ENCODE measurements at places on chromosomes 6 and 20. TPM values are rescaled to one million over a fixed set of nuclear protein-coding genes. Genes with fewer than 3 reads are reported as not detected.

Gene C2
- 1.7 TPM for total RNA-seq

Gene KIF13A
- 32.8 TPM for total RNA-seq

DNA sequence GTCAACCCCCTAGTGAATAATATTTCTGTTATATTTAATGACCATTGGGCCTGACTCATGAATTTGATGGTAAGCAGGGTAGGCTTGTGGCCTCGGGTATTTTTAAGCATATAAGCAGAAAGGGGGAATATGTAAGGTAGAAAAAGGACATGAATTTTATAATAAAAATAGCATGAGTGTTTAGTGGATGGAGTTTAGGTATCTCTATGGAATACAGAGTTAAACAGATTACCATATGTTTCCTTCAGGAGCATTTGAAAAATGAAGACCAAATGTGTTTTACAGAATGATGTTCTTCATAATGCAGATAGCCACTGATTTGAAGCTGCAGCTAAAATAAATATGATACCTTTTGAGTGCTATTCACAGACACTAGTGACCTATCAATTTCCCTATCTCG lies 191.7 kb upstream of the TSHZ2 start:
- no peak for DNase-seq
- peaks cover 6% of the 10 kb centered on the region for H3K4me1 ChIP-seq
- H3K4me3 ChIP-seq: no peak overlapping the region
- no peak overlapping the region for H3K27ac ChIP-seq
- no peaks in the 10 kb centered on the region for H3K27me3 ChIP-seq
- H3K36me3 ChIP-seq: no peaks in the 10 kb centered on the region

GRCh38 chr6:92647630-92648029 lies 771.7 kb downstream of the EPHA7 start:
- no peak for DNase-seq
- no peak overlapping the region for H3K4me3 ChIP-seq
- no peaks in the 10 kb centered on the region for H3K4me1 ChIP-seq
- no peaks in the 10 kb centered on the region for H3K27me3 ChIP-seq
- H3K27ac ChIP-seq: no peak overlapping the region

- DNase-seq: no peak
- peak overlapping the region; percentile 6 for H3K27ac ChIP-seq
- H3K36me3 ChIP-seq: peaks cover 4% of the 10 kb centered on the region
- no peak overlapping the region for H3K4me3 ChIP-seq
- H3K4me1 ChIP-seq: peaks cover 12% of the 10 kb centered on the region
These were observed 27.2 kb downstream of the DSE start for GRCh38 chr6:116397914-116398313.

GRCh38 chr6:119022796-119023195 lies 55.7 kb downstream of the FAM184A start:
- peaks cover 44% of the 10 kb centered on the region for H3K4me1 ChIP-seq
- no peak overlapping the region for H3K27ac ChIP-seq
- peaks cover 21% of the 10 kb centered on the region for H3K27me3 ChIP-seq
- H3K4me3 ChIP-seq: no peak overlapping the region
- DNase-seq: no peak

Gene MYLK4
- total RNA-seq: 0.17 TPM

GRCh38 chr6:1893470-1894130 lies 283.9 kb downstream of the FOXC1 start:
- DNase-seq: peak; percentile 69
- H3K27ac ChIP-seq: no peak overlapping the region
- no peaks in the 10 kb centered on the region for H3K27me3 ChIP-seq
- no peaks in the 10 kb centered on the region for H3K36me3 ChIP-seq
- no peak overlapping the region for H3K4me3 ChIP-seq
- no peaks in the 10 kb centered on the region for H3K4me1 ChIP-seq

DNA sequence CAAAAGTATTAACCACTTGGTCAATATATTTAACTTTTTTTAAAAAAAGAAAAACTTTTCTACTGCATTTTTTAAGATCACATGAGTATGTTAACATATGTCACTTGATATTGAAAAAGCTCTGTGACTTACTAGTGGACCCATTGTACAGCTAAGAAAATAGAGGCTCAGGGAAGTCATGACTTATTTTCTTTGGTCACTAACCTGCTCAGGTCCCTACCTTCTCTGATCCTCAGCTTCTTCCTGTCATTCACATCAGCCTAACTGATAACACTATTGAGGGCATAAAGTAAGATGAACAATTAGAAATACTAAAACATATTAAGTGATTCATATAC lies 19.8 kb downstream of the AGPAT4 start:
- no peaks in the 10 kb centered on the region for H3K36me3 ChIP-seq
- H3K27me3 ChIP-seq: no peaks in the 10 kb centered on the region
- DNase-seq: no peak
- no peak overlapping the region for H3K27ac ChIP-seq

- H3K4me3 ChIP-seq: no peak overlapping the region
- H3K4me1 ChIP-seq: peaks cover 15% of the 10 kb centered on the region
- no peaks in the 10 kb centered on the region for H3K36me3 ChIP-seq
- no peak overlapping the region for H3K27ac ChIP-seq
- H3K27me3 ChIP-seq: no peaks in the 10 kb centered on the region
These were observed 153.7 kb upstream of the RIPOR2 start for GRCh38 chr6:25089442-25089841.

DNA sequence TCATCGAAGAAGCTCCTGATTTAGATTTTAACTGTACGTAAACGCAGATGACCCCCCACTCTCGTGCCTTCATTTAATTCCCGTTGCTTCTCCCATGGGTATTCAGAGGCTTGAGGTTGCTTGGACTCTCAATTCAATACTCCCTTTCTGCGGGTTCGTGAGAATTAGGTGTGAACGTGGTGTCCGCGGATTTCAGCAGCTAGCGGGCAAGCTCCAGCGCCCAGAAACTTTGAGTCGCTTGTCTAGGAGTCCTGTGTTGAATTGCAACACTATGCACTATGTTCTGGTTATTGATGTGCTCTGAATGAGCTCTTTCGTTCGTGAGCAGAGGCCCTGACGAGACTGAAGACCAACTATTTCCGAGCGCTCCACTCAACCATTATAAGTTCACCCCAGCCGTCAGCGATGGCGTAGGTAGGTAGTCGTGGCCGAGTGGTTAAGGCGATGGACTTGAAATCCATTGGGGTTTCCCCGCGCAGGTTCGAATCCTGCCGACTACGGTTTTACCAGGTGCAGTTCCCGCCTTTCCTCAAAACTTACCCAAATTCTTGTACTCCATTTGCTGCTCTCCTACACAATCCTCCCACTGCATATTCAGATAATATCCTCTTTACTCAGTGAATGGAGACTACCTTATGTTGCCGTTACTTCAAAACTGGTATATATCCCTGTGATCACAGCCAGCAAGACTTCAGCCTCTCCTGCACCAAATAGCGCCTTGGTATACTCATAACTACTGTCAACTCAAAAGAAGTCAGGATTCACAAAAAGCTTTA lies 72.6 kb upstream of the ZNF184 start:
- H3K27ac ChIP-seq: no peak overlapping the region
- H3K27me3 ChIP-seq: peaks cover 11% of the 10 kb centered on the region
- peak overlapping the region; percentile 82 for H3K4me3 ChIP-seq
- no peaks in the 10 kb centered on the region for H3K36me3 ChIP-seq
- H3K4me1 ChIP-seq: no peaks in the 10 kb centered on the region

GRCh38 chr6:93624408-93624807 lies 205.0 kb upstream of the EPHA7 start:
- no peak overlapping the region for H3K4me3 ChIP-seq
- H3K4me1 ChIP-seq: no peaks in the 10 kb centered on the region
- H3K36me3 ChIP-seq: no peaks in the 10 kb centered on the region
- H3K27me3 ChIP-seq: no peaks in the 10 kb centered on the region

Gene CFB
- not detected for total RNA-seq

DNA sequence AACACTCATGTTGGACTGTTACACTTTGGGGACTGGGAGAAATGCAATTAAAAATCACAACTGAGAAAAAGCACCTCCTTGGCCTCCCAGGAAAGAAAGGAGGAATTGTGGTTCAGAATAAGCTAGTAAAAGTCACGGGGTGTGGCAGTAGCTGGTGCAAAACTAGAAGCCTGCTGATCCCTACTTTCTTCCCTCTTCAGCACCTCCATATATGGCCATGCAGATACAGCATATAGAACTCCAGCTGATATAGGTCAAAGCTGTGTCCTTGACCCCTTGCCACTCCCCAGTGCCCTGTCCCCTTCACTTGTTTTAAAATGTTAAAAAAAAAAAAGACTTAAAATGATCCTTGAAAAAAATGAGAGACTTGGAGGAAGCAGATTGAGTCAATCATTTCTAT lies 5.5 kb upstream of the FLRT3 start:
- no peaks in the 10 kb centered on the region for H3K27me3 ChIP-seq
- 0 out of 2 replicates have a peak, but pooled peaks cover 3% of the 10 kb centered on the region for H3K4me1 ChIP-seq

- H3K27me3 ChIP-seq: no peaks in the 10 kb centered on the region
- DNase-seq: no peak
- no peak overlapping the region for H3K4me3 ChIP-seq
- H3K27ac ChIP-seq: no peak overlapping the region
These were observed 20.6 kb upstream of the TASP1 start for GRCh38 chr20:13659288-13659687.

Gene RAET1L
- not detected for total RNA-seq

DNA sequence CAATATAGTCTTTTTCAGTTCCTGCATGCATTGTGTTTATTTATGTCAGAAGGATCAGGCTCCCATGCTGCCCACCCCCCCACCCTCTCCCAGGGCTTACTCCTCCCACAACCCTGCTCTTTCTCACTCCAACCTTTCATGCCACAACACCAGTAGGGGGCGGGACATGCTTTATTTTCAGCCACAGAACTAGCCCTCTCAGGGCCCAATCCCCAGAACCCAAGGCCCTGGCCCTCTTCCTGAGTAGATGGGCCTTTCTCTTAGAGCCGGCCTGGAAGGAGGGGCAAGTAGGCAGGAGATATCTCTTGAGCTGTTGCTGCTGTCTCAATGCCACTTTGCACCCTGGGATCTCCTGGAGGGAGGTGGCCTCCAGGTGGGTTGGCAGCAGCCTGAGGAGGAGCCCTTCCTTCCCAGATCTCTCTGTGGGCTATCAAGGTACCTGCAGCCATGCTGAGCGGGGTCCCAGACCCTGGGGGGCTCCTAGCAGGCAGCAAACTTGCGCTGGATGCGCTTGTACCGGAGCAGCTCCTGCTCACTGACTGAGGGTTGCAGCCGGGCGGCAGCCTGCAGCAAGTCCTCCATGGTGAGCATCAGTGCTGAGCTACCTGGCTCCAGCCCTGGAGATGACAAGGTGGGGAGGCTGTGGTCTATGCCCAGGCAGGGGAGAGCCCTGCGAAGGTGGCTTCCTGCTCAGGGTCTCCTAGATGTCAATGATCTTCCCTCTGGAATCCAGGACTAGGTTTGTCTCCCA lies 3.5 kb downstream of the GNMT start:
- H3K4me1 ChIP-seq: peaks cover 7% of the 10 kb centered on the region
- peaks cover 21% of the 10 kb centered on the region for H3K27me3 ChIP-seq
- DNase-seq: peak; percentile 96
- H3K4me3 ChIP-seq: no peak overlapping the region
- H3K36me3 ChIP-seq: no peaks in the 10 kb centered on the region

Measured in GM23338 (cell line).